ENCODE measurements at places on chromosomes 7 and 10. TPM values are rescaled to one million over a fixed set of nuclear protein-coding genes. Genes with fewer than 3 reads are reported as not detected.

Gene ZNF365
- 0.28 TPM for polyA plus RNA-seq

Gene GLI3
- 20.0 TPM for polyA plus RNA-seq

Gene TSPAN13
- 157 TPM for polyA plus RNA-seq

Gene UFSP1
- 4.2 TPM for polyA plus RNA-seq

Gene MSS51
- 0.48 TPM for polyA plus RNA-seq

Gene STARD3NL
- 65.1 TPM for polyA plus RNA-seq

Gene KLF14
- 0.46 TPM for polyA plus RNA-seq

Gene GCK
- polyA plus RNA-seq, result 1.7 TPM

Gene STOX1
- polyA plus RNA-seq, result 1.6 TPM

Gene CXCL12
- 11.1 TPM for polyA plus RNA-seq

Gene CLRN3
- 13.5 TPM for polyA plus RNA-seq

Gene ENTPD1
- 4.1 TPM for polyA plus RNA-seq

Gene EN2
- polyA plus RNA-seq, result 0.24 TPM

Data from hepatocyte (in vitro differentiated cells).